NCI-H524 treated with DMSO at 0.1 percent for 48 hours (cell line): ENCODE measurements at places on chromosomes 2 and 18.

DNA sequence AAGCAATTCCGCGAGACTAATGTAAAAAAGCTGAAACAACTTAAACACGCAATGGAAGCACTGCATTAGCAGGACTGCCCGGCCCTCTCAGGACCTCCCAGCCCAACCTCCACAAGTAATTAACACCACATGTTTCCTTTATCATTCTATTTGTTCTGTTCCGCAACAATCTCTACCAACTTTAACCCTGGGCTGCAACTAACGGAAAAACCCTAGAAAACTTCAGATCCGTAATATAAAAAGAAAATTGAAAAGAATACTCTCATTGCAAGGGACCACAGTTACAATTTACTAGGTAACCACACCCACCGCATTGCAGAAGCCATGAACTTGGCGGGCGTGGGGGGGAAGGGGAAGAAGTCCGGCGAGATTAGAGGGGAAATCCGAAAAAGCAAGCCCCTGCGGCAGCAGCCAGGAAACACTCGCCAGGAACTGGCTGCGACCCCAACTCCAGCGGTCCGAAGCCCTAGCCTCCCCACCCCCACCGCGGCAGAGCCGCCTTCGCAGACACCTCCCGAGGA lies 1.2 kb downstream of the EPB41L3 start:
- DNase-seq, result no peak

DNA sequence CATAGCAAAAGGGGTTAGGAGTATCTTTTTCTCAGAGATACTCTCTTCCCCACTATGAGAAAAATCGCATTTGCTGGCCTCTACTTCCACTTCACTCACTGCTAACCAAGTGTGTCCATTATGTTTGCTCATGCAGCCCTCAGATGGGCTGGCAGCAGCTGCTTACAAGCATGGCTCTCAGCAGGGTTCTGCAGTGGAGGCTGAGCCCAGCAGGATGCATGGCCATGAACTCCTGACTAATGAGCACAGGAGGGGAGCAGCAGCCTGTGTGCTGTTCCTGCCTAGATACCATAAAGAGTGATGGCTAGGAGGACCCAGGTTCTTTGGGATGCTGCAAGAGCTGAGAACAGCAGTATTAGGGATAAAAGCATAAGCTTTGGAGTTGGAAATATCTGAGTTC lies 316.9 kb upstream of the THSD7B start:
- no peak for DNase-seq

GRCh38 chr2:65479524-65479923 lies 47.1 kb upstream of the SPRED2 start:
- no peak for DNase-seq

DNA sequence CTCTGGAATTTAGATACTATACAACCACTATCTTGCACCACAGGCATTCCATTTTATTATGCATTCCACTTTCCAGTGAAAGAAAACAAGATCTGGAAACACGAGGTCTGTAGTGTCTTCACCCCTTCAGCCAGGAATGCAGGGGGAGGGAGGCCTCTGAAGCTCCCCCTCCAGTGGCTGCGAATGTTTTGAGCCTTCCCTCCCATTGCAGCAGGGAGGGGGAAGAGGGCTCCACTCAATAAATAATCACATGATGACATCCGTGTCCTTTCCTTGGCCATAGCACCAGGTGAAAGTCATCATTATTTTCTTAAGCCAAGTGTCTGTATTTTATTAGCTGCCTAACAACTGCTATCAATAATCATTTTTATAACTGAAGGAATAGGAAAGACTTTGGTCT lies 38.6 kb downstream of the ALPK2 start:
- DNase-seq, result no peak

DNA sequence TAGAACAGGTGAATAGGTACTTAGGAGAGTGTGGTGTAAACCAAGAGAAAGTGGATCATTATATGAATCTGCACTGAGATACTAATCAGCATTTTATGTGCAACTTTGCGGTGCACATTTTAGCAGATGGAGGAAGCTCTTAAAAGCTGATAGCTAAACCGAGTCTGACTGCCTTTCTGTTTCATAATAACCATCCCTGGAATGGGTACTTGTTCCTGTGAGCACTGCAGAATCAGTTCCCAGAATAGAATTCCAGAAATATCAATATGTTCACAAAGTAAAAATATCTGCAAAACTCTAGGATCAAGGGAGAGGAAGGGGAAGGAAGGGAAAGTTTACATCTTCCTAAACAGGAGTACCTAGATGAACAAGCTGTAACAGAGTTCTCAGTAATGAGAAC lies 432.2 kb upstream of the HNRNPA3 start:
- DNase-seq, result no peak

DNA sequence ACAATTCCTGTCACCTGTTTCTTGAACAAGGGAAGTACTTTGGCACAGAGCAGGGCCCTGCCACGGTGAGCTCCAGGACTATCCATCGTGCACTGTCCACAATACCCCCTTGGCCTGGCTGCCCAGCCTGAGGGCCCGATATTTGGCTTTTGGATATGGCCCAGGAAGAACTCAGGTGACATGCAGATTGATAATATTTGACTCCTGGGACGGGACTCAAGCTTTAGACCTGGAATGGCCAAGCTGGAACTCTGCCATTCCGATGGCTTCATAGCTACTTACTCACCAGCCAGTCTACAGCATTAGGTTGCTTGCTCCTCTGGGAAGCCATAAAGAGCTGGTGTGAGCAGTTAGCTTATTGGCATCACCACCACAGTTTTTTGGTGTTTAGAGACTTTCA lies 26.6 kb downstream of the EML6 start:
- no peak for DNase-seq

DNA sequence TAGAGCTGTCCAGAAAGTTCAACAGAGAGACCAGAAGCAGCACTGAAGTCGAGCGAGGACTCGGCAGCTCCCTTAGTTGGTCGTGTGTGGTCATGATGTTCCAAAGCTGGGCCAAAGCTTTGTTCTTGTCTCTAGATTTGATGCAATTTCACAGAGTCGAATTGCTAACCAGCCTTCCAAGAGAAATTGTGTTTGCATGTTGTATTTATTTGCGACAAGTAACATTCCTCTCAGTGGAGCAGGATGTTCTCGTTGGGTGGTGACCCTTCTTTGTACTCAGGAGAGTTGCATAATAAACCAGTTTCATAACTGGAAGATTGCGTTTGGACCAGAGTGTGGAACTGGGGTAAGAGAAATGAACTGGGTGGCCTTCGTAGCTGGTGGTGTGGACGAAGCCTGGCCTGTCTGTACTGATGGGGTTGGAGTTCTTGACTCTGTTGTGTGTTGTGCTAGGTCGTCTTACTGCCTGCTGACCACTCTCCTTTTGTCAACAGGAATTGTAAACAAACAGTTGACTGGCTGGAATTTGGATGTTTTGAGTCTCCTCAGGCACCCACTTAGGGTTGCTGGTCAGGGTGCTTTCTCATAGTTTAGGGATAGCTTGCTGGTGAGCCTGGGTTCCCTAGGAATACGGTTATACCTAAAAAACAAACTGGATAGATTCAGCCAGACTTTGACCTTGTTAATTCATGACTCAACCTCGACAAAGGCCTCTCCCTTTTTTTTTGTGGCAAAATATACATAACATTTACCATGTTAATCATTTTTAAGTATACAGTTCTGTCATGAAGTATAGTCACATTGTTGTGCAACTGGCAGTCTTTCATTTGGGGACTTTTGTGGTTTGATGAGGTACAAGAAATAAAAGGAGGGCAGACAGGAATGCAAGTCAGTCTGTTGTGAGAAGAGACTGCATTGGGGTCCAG lies 28.9 kb upstream of the TOGARAM2 start:
- DNase-seq, result no peak

- DNase-seq, result no peak
Measured at GRCh38 chr2:6412533-6413091, 453.1 kb downstream of the CMPK2 start.

GRCh38 chr18:58997811-58998337 lies 133.2 kb downstream of the ZNF532 start:
- no peak for DNase-seq

DNA sequence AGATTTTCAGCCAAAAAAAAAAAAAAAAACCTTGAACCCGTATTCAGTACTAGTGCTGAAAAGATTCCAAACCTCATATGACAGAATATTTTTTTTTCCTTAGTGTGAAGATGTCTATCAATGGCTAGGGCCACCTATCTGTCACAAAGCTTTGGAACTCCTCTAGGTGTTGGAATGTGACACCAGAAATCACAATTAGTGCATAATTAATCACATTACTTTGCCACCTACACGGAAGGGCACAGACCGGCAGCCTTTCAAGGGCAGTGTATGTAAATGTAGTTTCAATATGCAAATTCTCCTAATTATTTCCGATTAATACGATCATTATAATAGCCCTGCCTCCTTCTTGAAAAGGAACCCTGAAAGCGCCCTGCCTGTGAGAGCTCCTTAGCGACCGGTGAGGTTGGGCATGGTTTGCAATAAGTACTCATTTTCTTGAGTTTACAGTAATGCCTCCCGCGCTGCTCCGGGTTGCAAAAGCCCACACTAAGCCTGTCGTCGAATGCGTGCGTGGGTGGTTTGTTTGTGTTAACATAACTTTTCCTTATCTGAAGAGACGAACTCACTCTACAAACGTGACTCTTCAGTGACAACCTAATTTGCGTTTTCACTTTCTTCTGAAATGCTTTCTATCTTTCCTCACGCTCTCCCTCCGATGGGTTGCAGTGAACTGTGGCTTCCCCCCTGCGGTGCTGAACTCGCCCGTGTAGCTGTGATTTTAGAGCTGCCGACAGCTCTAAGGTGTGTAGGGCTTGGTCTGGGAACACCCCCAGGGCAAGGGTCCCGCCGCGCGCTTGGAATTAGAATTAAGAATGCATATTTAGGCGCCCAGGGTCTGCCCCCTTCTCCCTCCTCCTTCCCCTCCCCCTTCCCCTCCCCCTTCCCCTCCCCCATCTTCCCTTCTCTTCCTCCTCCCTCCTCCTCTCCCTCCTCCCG lies 765 bp upstream of the ID2 start:
- DNase-seq, result no peak

DNA sequence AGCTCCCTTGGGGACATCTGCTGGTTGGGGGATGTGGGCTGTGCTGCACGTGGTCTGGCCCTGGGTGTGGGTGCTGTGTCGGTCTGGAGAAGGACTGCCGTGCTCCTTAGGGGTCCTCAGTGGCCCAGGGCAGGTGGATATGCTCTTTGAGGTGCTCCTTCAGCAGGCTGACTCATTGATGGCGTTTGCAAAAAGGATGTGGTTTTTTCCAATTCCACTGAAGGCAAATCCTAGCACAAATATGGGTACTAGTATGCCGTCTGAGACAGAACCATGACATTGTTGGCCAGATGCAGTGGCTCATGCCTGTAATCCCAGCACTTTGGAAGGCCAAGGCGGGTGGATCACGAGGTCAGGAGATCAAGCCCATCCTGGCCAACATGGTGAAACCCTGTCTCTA lies 3.3 kb downstream of the PPP1R7 start:
- DNase-seq, result no peak

DNA sequence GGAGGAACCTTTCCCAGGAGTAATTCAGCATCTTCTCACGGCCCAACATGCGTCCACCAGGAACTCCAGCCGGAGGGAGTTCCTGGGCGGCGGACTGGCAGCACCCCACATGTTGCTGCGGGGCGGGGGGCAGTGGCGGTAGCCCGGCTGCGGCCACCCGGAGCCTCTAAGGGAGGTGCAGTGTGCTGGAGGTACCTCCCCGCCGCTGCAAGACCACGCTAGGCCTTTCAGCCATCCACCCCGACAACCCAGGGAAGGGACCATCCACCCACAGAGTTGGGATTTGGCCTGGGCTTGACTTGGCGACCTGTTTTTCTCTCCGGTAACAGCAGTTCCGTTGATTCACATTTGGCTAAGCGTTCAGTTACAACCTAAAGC lies 625 bp downstream of the LYPD6 start:
- DNase-seq, result no peak

DNA sequence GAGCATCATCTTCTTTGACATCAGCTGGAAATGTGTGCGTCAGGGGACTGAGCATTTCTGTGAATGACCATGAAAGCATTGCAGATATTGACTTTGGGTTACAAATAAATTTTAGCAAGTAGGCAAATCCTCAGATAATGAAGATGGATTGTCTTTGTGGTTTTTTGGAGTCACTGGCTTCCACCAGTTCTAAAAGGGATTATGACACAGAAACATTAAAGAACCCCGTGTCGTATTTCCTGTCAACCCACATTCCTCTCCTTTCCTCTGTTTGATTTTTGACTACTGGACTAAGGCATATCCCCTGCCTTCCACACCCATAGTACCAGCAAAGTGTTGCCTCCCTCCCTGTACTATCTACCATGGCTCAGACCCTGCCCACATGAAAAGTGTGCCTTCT lies 268.1 kb downstream of the MYO3B start:
- DNase-seq, result no peak

DNA sequence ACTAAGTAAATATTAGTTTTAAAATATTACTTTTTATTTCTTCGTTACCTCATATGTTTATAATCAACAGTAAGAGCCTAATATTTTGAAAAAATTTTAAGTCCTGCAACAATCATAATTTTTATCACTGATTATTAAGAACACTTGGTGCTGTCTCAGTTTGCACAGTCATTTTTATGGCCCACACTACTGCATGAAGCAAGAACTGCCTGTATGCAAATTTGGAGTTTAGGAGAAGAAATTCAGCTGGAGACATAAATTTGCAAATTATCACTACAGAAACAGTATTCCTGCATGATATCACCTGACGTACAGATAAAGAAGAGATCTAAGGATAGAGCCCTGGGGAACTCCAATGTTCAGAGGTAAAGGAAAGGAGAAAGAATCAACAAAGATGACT lies 144.1 kb upstream of the RBBP8 start:
- no peak for DNase-seq

GRCh38 chr2:46657042-46657504 lies 177.7 kb downstream of the TMEM247 start:
- peak; percentile 10 for DNase-seq

- no peak for DNase-seq
Measured at GRCh38 chr2:20333738-20334137, 16.9 kb downstream of the PUM2 start.

DNA sequence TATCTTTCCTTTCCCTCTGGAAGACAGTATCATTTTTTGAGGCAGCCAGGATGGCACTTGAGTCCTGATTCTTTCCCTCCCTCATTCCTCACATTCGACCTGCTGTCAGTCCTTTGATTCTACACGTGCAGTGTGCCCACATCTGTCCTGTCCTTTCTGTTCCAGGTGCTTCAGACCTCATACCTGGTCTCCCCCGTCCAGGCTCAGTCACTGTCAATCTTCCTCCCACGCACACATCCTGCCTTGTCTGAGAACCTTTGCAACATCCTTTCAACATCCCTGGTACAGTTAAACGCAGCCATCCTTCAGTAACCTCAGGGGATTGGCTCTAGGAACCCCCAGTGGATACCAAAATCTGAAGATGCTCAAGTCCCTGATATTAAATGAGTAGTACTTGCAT lies 10.1 kb downstream of the BCL2 start:
- DNase-seq, result no peak

GRCh38 chr2:118721817-118722551 lies 125.5 kb downstream of the EN1 start:
- no peak for DNase-seq
